B cell (primary cell): ENCODE measurements at places on chromosomes 2 and 18. TPM values are rescaled to one million over a fixed set of nuclear protein-coding genes. Genes with fewer than 3 reads are reported as not detected.

Gene PLGLB2
- polyA plus RNA-seq, result 2.0 and 3.3 TPM in 2 replicates

Gene FSHR
- not detected in 2 replicates for polyA plus RNA-seq

Gene SF3B1
- 722 and 844 TPM in 2 replicates for polyA plus RNA-seq

Gene ZNF385B
- polyA plus RNA-seq, result not detected in 2 replicates

Gene REG1B
- polyA plus RNA-seq, result not detected in 2 replicates

Gene DOK6
- polyA plus RNA-seq, result not detected in 2 replicates

Gene TUBA3E
- not detected in 2 replicates for polyA plus RNA-seq

Gene ACVR1C
- 0.06 and 0.24 TPM in 2 replicates for polyA plus RNA-seq

Gene CHRND
- not detected in 2 replicates for polyA plus RNA-seq

Gene C2orf74
- polyA plus RNA-seq, result 11.1 and 17.3 TPM in 2 replicates

- no peak for DNase-seq
Measured at GRCh38 chr2:68050353-68050752, 12.5 kb downstream of the C1D start.

- peak; percentile 5 for DNase-seq
Measured at GRCh38 chr2:138373993-138374408, 127.6 kb upstream of the SPOPL start.

DNA sequence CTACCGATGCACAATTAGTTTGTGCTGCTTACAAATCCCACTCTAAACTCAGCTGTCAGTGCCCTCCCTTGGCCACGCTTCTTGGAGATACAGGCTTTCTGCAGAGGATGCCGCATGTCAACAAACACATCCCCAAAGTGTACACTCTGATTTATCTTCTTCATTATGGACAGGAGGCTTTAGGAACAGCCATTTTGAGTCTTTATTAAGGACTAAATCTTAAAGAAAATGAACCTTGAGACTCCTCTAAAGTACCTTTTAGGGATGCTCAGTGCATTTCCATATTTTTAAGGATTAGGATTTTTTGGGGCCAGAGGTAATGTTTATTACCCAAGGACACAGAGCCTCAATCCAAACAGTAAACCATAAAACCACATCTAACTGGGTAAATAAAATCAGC lies 6.0 kb downstream of the EDAR start:
- no peak for DNase-seq

DNA sequence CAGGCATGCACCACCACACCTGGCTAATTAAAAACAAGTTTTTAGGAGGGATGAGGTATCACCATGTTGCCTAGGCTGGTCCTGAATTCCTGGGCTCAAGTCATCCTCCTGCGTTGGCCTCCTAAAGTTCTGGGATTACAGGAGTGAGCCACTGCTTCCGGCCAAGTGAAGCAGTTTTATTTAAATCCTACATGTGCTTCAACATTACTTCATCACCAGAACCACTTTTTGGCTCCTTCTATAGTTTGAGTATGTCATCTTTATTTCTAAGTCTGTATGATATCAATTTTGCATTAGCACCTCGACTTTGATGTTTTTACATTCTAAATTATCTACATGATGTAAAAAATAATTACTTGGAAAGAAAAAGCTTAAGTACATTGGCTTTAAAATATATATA lies 144.3 kb downstream of the FMNL2 start:
- no peak for DNase-seq

DNA sequence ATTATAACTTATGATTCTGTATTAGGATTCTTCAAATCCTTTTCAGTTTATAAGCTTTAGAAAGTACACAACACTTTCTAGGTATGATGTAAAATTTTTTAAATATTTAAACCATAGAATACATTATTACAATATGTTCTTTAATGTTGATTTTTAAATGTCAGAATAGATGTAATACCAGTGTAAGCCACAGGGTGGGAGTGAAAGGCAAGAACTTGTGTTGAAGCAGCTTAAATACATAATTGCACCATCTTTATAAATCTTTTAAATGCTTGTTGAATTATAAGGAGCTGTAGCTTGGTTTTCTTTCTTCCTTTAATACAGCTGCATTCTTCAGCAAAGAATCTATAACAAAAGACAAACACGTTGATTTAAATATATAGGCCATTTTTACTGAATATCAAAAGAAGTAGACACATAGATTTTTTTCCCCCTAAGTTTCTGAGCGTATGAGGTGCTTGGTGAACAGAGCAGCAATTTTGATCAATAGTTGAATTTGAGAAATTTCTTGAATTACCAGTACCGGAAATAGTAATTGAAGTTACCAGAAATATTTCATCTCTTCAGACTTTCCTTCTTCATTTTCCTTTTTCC lies 63.0 kb downstream of the TANK start:
- peak; percentile 62 for DNase-seq

DNA sequence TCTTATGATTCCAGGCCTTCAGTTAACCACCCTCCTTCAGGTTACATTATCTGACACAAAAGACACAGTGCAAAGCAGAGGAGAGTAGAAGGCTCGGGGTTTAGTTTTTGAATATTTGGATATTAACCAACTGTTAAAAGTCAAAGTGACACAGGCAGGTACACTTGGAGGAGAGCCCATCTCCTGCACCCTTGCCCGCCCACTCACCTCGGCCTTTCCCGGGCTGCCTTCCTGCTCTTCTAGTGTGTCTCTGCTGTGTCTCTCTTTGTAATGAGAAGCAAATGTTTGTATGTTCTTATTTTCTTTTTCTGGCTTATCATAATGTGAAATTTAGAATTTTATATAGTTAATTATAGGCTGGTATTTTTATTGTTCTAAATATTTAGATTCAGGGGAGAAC lies 35.1 kb downstream of the ZNF236 start:
- DNase-seq, result no peak

- DNase-seq, result no peak
Measured at GRCh38 chr2:12929758-12930157, 213.0 kb downstream of the TRIB2 start.

- no peak for DNase-seq
Measured at GRCh38 chr18:42230636-42231035, 275.6 kb downstream of the PIK3C3 start.

DNA sequence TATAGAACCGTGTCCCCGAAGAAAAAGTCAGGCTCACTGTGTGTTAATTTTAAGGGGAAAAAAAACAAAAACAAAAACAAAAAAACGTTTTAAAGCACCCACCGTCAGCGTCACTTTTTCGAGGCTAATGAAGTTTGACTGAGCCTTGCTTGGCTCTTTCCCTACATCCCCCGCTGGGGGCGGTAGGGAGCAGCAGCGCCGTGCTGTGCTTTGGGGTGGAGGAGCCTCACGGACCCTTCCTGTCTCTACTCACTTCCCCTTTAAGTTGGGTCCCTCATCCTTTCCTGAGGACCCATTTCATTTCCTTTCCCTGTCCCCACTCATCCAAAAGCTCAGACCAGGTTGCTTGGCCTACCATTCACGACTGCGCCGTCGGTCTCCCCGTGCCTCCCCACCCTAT lies 82.8 kb upstream of the RPL31 start:
- no peak for DNase-seq

DNA sequence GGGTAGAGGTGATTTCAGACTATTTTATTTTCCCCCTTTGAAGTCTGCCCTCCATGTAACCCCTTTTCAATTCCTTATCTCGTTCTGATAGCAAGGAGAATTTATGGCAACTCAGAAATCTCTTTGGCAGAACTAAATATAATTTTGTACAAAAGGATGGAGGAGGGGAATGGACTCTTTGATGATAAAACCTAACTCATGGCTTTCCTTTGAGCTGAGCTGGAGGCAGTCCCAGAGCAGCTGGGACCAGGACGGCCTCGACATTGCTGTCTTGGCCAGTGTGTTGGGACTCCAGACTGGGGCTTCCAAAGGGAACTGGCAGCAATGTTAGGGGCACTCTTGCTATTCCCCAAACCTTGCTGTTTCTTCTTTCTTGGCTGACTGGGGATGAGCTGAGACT lies 47.7 kb downstream of the PAX8 start:
- no peak for DNase-seq

DNA sequence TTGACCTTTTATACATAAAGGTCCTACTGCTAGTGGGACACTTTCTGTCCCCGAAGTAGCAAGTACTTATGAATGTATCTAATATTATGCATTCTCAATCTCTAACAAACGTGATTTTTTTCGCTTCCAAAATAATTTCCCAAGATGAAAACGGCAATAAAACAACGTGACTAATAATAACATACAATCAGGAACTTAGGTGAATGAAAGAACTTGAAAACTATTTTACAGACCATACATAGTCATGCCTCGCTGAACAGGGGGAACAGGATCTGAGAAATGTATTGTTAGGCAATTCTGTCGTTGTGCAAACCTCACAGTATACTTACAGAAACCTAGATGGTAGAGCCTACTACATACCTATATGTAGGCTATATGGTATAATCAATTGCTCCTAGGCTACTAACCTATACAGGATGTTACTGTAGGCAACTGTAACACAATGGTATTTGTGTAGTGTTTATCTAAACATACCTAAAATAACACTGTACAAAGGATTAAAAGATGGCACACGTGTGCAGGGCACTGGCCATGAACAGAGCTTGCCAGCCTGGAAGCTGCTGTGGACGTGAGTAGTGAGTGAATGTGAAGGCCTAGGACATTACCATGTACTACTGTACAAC lies 2.5 kb downstream of the RTN4 start:
- peak; percentile 55 for DNase-seq

GRCh38 chr18:77055429-77056300 lies 76.9 kb downstream of the MBP start:
- DNase-seq, result peak; percentile 66

GRCh38 chr2:111168528-111169239 lies 48.0 kb downstream of the BCL2L11 start:
- no peak for DNase-seq

GRCh38 chr2:68936889-68937288 lies 15.8 kb downstream of the GKN2 start:
- DNase-seq, result no peak
